ENCODE measurements at places on chromosomes 11 and 22. TPM values are rescaled to one million over a fixed set of nuclear protein-coding genes. Genes with fewer than 3 reads are reported as not detected.

DNA sequence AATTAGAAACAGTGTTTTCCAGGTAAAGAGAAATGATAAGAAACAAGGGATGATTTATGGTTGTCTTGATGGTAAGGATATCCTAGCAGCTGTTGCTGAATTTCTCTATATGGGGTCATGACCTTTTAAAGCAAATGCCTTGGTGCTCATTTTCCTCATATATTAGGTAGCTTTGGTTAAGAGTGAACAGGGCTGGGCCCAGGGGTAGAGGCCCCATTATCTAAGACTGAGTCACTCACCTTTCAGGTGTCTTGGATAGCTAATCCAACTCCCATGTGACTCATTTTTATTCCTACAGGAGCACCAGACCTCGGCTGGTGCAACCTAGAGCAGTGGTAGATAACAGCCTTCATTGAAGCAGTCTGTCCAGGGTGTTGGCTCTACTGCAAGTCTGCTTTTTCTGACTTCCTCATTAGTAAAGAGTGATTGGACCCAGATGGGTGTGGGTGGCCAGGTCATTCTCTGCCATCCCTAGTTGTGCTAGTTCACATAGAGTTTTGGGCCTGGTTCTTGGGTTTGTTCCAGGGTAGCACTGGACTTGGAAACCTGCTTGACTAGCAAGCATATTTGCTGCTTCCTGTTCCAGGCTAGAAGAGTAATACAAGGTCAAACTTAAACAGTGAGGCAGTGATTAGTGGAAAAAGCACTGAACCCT, 37.4 kb downstream of the CTNND1 start:
- peak; percentile 69 for DNase-seq

GRCh38 chr11:9741260-9741659, 77.4 kb downstream of the SWAP70 start:
- no peak for DNase-seq

DNA sequence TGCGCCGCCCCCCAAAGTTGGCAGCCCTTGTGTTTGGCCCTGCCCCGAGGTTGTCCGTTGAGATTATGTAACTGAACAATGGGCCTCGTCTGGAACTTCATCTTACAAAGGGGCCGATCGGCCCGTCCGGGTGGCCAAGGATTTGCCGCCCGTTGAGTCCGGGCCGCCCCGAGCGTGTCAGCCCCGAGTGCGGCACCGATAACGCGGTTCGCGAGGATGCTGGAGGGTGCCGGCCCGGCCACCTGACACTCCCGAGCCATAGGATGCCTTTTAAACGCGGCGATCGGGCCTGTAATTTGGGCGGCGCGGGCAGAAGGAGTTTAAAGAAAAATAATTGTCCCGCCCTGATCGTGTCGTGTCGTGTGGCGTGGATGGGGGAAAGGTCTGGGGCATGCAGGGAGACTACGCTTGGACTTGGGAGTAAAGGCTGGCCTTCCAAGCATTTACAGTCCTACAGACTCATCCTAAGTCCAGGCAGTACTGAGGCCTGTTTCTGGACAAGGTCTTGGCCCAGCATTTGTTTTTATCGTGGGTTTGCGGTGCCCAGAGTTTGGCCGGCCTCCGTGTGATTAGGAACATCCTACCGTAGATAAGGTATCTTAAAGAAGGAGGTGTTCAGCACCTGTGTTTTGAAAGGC, 1.3 kb downstream of the WEE1 start:
- no peak for DNase-seq

GRCh38 chr22:23182309-23183060, 2.2 kb downstream of the BCR start:
- DNase-seq, result no peak

GRCh38 chr22:48752451-48753380, 1075.0 kb downstream of the BRD1 start:
- no peak for DNase-seq

DNA sequence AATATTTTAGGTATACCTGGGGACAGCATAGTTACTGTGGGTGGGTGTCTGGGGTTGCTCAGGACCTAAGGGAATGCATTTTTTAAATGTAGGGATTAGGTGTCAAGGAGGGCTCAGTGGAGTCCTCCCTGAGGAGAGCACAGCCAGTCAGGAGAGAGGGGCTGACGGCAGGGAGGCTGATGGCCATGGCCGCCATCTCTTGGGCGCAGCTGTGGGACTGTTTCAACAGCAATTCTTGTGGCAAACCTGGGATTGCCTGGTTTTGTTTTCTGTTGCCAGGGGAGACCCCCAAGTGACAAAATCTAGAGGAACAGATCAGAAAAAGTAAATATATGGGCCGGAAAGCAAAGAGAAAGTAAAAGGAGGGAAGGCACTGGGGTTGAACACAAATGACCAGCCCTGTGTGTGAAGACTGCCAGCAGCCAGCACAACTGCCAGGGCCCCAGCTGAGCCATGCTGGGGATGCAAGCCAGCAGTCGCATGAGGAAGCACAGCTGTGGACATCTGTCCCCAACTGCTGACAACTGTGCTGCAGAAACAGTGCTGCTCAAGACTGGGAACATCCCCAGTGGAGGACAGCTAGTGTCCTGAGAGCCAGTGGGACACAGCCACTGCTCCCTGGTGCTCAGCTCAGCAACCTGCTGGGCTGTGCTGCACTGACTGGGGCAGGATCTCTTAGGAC, 10.5 kb downstream of the MIF start:
- no peak for DNase-seq

The CABP2 gene
- not detected for total RNA-seq

The MRGPRD gene
- not detected for total RNA-seq

The PRMT3 gene
- total RNA-seq, result 11.1 TPM

The OR4P4 gene
- not detected for total RNA-seq

The MAJIN gene
- total RNA-seq, result not detected
